Hematopoietic multipotent progenitor cell treated with erythropoietin and hydrocortisone succinate and interleukin-3 and kit ligand, for 8 days (in vitro differentiated cells): ENCODE measurements at places on chromosomes 7 and 10.
A peak's percentile ranks its signal among the peaks of the same experiment; 100 is the strongest.

- no peak for DNase-seq
These were observed 91.7 kb upstream of the PITRM1 start for GRCh38 chr10:3264161-3264761.

- peak; percentile 11 for DNase-seq
These were observed 20.5 kb downstream of the CLEC2L start for GRCh38 chr7:139543801-139544603.

DNA sequence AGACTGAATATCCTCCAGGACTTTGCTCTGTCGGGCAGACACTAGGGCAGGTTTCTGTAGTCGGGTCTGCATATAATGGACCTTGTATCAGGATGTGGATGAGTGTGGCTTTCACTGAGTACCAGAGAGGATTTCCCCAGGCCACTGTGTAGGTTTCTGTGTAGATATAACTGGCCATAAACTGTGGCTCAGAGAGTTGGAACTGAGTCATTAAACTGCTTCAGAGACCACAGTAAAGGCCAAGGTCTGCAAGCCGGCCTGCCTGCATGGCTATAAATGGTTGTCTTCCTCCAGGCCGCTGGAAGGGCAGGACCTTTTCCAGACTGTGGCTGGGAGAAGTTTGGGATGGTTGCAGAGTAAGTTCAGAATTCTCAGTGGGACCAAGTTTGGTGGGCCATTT is 16.9 kb downstream of the ZNF92 start:
- DNase-seq, result no peak

DNA sequence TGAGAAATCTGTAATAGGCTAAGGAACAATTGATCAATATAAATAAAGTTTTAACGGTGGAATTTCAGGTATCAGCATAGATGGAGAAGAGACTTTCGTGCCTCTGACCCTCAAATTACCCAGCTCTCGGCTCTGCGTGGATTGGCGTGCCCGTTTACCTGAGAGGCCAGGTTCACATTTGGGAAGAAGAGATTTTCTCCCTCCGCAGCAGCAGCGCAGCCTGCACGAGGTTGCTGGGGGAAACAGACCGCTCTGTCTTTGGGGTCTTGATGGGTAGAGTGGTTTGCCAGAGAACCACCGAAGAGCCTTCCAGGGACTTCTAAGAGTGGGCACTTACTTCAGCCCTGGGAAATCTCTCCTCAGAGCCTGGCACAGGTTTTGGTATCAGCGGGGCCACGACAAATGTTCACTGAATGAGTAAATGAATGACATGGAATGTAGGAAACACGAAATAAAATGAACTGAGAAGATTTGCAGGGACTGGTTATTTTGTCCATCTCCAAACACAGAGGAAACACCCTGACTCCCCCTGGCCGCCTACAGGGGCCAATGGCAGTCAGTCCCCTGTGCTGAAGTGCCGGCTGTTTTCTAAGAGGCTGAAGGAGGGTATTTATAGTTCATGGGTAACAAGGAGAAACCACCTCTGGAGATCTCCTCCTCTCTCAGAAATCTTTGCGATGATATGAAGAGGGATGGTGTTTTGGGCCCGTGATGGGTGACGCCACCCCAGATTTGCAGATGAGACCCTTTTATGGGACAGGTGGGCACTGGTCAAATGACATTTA is 338.5 kb downstream of the ADARB2 start:
- DNase-seq, result no peak

DNA sequence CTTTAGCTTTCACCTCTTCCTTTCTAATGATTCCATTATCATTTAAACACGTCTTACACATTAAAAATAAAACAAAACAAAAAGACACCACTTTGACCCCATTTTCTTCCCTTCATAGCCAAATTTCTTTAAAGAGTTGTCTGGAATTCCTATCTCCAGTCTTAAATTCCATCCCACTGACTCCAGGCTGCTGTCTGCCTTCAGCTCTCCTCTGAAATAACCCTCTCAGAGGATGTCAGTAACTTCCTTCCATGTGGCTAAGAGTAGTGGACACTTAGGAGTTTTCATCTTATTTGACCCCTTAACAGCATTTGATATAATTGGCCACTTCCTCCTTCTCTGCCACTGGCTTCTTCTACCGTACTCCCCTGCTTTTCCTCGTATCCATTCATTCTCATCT is 69.6 kb upstream of the MKX start:
- no peak for DNase-seq

DNA sequence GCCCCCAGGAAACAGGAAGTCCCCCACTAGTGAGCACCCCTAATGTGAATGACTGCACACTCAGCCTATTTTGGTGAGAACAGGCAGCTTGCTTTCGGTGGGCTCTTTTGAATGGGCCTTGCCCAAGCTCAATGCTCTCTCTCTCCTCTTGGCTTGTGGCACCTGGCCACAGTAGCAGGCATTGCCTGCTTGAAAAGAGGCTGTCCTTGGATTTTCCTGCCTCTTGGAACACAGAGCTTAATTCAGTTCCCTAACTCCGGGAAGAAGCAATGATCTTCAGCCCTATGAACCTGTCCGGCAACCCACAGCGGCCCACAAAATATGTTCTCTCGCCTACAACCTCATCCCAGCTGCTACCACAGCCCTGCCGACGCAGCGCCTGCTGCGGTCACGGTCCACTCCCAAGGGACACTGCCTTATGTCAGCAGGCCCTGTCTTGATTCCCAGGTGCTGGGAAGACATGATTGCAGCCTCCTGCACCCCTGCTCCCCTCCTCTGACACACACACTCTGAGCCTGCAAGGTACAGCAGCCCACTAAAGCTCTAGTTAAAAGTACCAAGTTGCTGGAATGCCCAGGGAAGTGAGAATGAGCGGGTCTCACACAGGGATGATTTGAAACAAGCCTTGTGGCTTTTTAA is 715.5 kb upstream of the GALNT17 start:
- no peak for DNase-seq

DNA sequence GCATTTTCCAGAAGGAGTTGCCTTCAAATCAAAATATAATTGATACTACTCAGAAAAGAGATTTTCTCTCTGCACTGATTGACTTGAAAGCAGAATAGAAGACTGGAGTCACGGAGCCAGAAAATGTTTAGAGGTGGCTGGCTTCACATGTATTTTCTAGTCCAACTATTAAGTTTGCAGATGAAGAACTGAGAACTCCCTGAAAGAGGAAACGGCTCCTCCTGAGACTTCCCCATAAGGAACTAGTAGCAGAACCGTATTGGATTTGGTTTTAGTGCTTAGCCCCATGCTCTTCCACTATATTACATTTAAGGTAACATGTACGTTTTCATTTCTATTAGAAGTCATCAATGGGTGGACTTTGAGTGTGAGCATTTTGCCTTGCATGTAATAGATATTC is 946.3 kb downstream of the CNTNAP2 start:
- DNase-seq, result no peak

GRCh38 chr7:26705567-26705966 is 158.8 kb downstream of the SKAP2 start:
- no peak for DNase-seq

DNA sequence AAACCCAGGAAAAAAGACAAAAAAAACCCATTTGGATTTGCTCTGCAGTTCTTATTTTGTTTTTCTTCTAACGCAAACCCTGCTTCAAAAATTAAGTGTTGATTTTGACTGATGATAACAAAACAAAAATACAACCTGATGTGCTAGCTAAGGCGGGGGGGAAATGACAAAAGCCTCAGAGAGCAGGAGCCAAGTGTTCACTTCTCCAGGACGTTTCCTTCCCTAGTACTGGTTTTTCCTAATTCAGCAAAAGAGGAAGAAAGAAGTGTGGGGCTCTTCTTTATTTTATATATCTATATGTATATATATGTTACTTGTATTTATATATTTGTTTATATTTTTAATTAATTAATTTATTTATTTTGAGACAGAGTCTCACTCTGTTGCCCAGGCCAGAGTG is 28.0 kb downstream of the SNX10 start:
- no peak for DNase-seq

GRCh38 chr7:47470567-47471357 is 111.1 kb downstream of the TNS3 start:
- DNase-seq, result no peak

GRCh38 chr7:128010391-128011127 is 20.7 kb downstream of the LRRC4 start:
- DNase-seq, result peak; percentile 54

GRCh38 chr7:139618482-139619366 is 95.2 kb downstream of the CLEC2L start:
- DNase-seq, result peak; percentile 67

- DNase-seq, result no peak
These were observed 222.9 kb upstream of the AGK start for GRCh38 chr7:141328290-141328689.

DNA sequence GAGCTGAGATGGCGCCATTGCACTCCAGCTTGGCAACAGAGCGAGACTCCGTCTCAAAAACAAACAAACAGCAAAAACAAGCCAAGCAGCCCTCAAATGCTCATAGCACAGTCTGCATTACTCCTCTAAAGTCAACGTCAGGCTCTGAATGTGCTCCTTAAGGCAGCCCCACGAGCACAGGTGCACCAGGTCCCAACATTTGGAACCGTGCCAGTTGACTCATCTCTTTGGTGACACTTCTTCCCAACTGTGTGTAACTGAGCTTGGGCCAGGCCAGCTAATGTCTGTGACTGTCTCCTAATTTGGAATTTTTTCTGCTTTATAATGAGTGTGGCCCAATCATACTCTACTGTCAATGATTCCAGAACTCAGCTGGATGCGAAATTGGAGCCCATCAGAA is 66.3 kb upstream of the EFCAB10 start:
- no peak for DNase-seq

DNA sequence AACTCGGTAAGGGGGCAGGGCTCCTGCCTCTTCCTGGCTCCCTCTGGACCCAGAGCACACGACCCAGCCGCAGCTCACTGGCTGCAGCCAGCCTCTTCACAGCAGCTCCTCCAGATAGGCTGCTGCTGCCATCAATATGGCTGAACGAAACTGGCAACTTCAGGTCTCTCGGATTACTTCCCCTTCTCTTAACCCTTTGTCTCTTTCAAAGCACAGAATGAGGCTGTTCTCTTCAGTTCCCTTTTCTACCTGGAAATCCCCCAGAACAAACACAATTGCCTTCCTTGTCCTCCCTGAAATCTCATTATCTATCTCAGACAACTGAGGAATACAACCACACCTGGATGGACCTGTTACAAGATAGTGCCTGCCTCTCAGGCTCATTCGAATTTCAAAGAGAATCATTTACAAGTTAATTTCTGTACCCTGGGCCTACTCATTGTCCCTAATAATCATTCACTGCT is 193.4 kb upstream of the MBL2 start:
- DNase-seq, result no peak

GRCh38 chr7:65907501-65908198 is 34.8 kb downstream of the VKORC1L1 start:
- DNase-seq, result no peak

GRCh38 chr7:2114052-2114451 is 118.7 kb downstream of the MAD1L1 start:
- DNase-seq, result no peak

DNA sequence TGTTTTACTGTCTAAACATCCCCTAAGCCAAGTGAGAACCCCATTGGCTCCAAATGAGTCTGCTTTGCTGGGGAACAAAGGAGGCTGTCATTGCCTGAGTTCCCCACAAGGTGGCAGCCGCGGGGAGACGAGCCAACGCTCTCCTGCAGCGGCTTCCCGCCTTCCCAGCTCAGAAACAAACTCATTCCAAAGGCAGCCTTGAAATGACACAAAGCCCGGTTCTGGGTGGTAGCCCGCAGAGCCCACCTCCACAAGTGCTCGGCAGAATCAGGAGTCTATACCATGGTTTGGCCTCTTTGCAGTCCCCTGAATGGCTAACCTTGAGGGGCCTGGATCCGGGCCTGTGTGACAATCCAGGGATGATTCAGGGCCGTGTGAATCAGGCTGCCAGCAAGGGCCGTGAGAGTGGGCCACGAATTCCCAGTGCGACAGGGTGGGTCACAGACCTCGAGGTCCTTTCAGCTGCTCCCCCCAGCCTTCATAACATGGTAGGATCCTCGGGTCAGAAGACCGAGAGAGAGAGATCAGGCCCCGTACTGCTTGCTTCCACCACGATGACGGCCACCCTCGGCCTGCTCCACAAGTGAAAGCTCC is 79.7 kb downstream of the DLG5 start:
- DNase-seq, result peak; percentile 54

GRCh38 chr10:99161165-99161564 is 74.5 kb downstream of the HPSE2 start:
- DNase-seq, result no peak
